Epithelial cell of esophagus (primary cell): ENCODE measurements at places on chromosomes 12 and 14.
A peak's percentile ranks its signal among the peaks of the same experiment; 100 is the strongest.

DNA sequence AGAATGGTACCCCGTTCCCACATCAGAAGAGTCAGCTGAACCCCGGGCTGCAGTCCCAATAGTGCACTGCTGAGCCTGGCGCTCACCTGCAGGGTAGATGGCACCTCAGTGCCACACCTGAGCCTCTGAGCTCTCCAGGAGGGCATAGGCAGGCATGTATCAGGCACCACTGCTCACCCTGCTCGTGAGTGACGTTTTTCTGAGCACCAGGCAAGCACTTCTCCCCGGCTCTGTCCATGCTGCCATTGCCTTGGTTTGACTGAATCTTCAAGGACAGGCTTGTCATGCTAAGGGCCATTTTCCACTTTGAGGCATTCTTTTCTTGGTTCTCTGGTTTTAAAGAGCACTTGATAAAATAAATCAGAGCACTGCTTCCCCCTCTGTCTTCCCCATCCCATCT lies 161.6 kb upstream of the PRMT8 start:
- no peak for DNase-seq

DNA sequence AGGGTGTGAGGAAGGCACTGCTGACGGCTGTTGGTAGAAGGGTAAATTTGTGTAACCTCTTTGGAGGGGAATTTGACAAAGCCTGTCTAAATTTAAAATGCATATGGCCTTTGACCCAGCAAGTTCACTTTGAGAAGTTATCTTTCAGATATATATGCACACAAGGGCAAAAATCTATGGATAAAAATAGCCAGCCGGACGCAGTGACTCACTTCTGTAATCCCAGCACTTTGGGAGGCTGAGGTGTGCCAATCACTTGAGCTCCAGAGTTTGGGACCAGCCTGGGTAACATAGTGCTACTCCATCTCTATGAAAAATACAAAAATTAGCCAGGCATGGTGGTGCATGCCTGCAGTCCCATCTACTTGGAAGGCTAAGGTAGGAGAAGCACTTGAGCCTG lies 13.4 kb downstream of the UBC start:
- no peak for DNase-seq

- DNase-seq: no peak
Measured at GRCh38 chr14:98867726-98868125, 404.3 kb downstream of the BCL11B start.

DNA sequence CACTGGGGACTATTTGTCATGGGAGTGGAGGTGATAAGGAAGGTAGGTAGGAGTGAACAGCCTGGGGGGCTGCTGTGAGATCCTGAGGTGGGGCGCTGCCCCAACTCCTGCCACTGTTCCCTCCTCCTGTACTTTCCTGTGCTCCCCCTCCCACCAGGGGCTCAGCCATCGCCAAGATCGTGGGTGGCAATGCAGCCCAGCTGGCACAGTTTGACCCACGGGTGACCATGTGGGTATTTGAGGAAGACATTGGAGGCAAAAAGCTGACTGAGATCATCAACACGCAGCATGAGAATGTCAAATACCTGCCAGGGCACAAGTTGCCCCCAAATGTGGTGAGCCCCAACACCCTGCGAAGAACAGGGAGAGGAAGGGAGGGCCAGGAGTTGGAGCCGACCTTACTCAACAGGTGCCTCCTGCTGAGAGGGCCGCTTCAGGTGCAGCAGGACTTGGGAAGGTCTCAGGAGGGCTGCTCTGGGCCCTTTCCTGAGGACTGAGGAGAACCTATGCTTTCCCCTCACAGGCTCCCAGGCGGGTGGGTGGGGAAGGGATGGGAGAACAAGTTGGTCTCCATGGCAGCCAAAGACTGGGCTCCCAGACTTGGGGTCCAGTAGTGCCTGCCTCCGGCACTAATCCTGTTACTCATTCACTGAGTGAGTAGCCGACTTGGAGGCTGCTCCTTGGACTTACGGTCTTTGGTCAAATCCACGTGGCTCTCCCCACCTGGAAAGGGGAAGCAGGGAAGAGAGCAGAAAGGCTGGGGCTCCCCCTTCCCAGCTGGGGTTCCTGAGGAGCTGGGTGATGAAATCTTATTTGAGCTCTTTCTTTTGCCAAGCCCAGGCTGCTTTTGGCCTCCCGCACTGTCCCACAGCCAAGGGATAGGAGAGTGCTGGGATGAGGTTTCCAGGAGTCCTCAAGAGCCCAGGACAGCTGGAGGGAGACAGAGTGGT lies 884 bp downstream of the GPD1 start:
- DNase-seq: no peak

DNA sequence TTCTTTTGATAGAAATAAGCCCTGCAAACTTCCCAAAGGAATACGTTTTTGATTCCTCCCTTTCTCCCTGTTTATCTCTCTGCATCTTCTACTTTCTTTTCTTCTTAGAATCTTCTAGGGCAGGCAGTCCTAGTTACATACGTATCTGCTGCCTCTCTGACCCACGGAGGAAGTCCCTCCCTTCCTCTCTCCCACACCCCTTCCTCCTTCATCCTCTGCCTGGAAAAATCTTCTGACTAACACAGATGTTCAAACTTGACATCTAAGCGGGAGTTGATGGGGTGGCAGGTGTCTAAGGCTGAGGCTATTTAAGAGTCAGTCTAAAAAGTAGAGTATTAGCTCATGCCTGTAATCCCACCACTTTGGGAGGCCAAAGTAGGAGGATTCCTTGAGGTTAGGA lies 88.6 kb downstream of the MAP1LC3B2 start:
- no peak for DNase-seq

GRCh38 chr12:12087693-12088034 lies 16.9 kb downstream of the BCL2L14 start:
- no peak for DNase-seq

GRCh38 chr14:44567997-44568396 lies 60.9 kb upstream of the FSCB start:
- no peak for DNase-seq

DNA sequence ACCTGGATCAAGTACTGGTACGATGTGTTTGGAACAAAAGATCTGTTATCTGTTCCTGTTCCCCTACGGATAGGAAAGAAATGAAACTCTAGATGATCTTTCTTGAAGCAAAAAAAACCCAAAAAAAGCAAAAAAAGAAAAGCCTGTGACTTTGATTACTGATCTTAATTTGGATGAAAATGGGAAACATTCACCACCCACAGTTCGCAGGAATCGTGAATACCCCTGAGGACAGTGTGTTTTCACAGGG lies 138.7 kb upstream of the LMNTD1 start:
- no peak for DNase-seq

DNA sequence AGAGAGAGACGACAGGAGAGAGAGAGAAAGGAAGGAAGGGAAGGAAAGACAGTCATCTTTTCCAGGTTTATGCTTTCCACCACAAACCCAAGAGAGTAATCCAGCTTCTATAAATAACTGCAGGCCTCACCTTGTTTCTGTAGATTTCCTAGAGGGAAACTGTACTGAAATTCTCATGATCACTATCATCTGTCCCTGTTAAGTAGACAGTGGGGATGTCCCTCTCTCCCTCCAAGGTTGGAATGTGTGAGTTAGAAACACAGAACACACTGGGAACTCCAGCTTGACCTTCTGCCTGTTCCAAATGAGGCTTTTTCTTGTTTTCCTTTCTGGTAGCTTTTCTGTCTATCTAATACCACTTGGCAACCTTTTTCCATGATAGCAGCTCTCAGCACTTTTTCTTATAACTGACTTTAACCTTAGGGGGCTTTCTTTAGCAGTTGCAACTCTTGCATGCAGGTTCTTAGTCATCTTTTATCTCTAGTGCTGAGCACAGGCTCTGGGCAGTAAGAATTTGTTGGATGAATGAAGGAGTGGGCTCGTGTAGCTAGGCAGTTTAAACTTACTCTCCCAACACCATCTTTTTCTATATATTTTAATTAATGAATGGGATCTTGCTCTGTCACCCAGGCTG lies 22.8 kb upstream of the FBXO33 start:
- no peak for DNase-seq

- no peak for DNase-seq
Measured at GRCh38 chr14:101337053-101337452, 224.2 kb upstream of the DIO3 start.

DNA sequence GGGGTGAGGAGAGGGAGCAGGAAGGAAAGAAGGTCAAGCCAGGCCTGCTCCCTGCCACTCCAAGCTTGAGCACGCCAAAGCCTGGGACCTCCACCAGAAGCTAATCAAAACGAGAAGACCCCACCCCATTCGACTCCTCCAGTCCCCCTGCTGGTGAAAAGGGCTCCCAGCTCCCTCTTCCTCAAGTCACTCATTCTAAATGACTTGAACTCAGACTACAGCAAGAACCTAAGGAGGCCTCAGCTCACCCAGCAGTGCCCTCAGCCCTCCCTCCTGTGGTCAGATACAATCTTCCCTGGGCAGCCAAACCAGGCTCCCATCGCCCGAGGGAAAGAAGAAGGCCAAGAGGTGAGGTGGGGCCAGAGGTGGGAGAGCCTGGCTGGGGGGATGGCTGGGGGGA lies 17.4 kb downstream of the HDAC7 start:
- DNase-seq: no peak

- DNase-seq: peak; percentile 84
Measured at GRCh38 chr12:116402163-116402939, 124.9 kb upstream of the MED13L start.

- no peak for DNase-seq
Measured at GRCh38 chr14:55440385-55440784, at the start of gene TBPL2. Gene TBPL2, minus strand, starts transcription at chr14:55440616. Its CDS starts 167 bp downstream, at chr14:55440449.

- DNase-seq: peak; percentile 22
Measured at GRCh38 chr12:76318773-76319594, 29.2 kb downstream of the BBS10 start.

- peak; percentile 27 for DNase-seq
Measured at GRCh38 chr12:80183939-80184338, 84.6 kb downstream of the OTOGL start.

DNA sequence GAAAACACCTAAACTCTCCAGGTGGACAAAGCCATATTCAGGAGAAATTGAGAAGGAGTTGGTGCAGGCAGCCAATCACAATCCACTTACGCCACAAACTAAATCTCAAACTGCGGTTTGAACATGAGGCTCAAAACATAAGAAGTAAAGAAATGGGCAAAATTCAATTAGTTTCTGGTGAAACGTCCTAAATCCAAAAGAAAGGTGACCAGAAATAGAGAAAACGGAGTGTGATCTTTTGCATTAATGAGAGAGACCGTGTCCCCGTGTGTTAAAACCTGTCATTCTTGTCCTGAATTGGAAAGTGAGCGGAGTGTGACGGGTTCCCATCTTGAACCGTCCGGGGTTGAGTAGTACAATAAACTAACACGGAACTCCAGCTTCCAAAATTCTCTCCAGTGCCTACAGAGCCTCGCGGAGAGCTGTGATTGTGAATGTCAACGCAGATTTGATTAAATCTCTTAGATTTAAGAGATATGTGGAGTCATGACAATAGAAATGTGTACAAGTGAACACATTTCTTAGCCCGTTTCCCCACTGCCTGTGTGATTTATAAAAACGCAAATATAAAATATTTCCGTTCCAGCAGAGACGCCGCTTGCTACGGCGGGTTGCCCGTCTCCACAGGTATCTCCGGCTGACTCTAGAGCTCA lies 595 bp upstream of the METAP2 start:
- DNase-seq: peak; percentile 54

DNA sequence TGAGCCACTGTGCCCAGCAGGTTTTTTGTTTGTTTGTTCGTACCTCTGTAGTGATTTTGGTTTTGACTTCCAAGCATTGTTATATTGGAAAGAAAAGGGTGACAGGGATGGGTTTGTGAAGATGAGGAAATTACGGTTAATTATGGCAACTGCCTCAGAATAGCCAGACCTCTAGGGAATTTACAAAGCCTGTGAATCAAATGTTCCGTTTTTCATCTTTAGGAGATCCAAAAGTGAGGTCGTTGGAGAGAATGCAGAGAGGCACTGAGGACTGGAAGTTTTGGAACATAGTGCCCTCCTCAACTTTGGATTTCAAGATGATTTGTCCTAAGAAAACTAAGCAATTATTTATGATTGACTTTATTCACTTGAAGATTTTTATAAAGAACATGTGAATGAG lies 54.5 kb upstream of the EVL start:
- no peak for DNase-seq

DNA sequence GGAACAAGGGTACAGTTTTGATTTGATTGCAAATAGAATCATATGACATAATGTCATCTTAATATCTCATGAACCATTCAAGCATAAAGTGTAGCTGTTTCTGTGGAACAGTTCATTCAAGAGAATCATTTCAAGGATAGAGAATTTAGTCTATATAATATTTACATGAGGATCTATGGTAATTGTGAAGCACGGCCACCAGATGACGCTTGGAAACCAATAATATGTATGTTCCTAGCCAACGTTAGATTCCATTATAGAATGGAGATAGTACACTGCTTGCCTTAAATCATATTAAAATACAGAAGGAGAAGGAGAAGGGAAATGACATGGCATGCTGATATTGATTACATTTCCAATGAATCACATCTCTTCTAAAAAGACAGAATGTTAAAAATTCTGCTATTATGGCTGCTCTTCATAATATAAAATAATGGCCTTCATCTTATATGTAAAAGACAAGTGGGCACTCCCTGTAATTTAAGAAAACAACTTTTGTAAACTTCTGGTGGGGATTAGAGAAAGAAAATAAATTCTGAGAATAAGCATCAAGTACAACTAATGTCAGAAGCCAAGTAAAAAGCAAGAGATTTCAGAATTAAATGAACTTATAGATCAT lies 351.0 kb downstream of the NAV3 start:
- DNase-seq: peak; percentile 63

GRCh38 chr14:36361210-36361853 lies 40.9 kb upstream of the MBIP start:
- no peak for DNase-seq

- DNase-seq: no peak
Measured at GRCh38 chr12:106739815-106740530, 34.5 kb upstream of the RIC8B start.

DNA sequence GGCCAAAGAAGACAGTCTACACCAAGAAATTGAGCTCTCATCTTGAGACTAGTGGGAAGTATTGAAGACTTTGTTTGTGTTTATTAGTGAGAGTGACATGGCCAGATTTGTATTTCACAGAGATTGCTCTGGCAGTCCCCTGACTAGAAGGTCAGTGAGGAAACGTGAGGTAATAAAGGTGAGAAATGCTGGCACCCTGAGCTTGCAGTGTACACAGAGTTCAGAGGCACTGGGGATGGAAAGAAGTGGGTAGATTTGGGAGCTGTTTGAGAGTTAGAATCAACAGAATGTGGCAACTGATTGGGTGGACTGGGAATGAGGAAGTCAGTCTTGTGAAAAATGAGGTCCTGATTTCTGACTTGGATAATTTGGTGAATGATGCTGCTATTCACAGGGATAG lies 336.9 kb downstream of the SNAPC1 start:
- no peak for DNase-seq

GRCh38 chr12:115297445-115297844 lies 613.5 kb upstream of the TBX3 start:
- DNase-seq: peak; percentile 35
